Hepatocyte (in vitro differentiated cells): ENCODE measurements at places on chromosomes 7 and 10. TPM values are rescaled to one million over a fixed set of nuclear protein-coding genes. Genes with fewer than 3 reads are reported as not detected.

- DNase-seq = peak; percentile 1
Observed at GRCh38 chr7:716222-716621, 10.3 kb upstream of the DNAAF5 start.

DNA sequence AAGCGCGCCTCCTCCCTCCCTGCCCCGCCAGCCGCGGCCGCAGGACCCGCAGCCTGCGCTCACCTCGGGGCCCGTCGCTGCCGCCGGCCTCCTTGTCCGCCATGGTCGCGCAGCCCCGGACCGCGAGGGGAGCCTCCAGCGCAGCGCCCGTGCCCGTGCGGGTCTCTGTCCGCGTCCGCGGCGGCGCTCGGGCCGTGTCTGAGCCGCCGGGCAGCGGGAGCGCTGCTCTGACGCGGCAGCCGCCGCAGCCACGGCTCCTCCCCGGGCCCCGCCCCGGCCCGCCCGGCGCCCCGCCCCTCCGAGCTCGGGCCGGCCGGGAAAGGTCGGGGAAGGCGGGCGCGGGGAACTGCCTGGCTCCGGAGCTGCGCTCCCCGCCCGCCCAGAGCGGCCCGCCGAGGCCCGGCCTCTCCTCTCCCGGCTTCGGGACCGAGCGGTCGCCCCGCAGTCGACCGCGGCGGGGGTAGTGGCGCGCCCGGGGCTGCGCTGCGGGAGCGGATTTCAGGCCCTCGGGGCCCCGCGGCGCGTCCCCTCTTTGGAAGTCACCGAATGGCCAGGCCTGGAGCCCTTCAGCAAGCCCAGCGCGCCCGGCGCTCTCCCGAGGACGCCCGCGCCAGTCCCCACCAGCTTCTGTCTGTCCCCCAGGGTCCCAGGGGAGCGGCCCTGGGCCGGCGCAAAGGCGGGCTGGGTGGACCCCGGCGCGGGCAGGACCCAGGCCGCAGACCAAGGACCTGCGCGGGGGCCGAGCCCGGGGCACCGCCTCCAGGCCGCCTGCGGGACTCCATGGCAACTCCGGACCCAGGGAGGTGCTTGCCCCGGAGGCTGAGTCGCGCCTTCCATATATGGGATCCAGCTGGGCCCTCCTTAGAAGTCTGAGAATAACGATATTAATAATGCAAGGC is at the start of gene HSPA12A:
Gene HSPA12A, minus strand, starts transcription at position 200 of the 899 bp plus-strand sequence. Its CDS starts 97 bp downstream, at position 103.
- peak; percentile 92 for DNase-seq

DNA sequence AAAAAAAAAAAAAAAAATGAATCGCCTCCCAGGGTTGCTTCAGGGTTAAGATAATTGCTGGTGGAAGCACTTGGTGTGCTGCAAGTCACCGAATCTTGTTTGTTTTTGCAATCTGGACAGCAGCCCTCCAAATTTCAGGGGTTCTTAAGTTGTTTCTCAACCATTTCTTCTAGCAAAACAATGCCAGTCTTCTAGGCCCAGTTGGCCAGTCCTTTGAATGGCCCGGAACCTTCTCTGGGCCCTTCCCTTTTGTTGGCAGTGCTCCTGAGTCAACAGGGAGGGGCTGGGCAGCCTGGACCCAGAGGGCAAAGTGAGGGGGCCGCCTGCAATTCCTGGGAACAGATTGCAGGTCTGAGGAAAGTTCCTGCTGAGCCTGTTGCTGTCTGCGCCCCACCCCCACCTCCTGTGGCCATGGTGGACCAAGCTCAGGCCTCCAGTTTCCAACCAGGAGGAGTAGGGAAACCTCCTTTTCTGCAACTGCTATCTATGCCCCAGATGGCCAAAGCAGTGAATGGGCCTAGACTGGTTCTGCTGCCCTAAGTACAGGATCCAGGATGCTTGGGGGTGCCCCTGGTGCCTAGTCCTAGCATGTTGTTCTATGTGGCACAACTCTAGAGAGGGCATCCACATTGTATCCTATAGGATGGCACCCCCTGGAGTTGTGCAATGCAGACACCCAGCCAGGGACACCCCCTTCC is 31.4 kb upstream of the PDCD4 start:
- peak; percentile 67 for DNase-seq

The BTBD16 gene
- 0.24 and 0.74 TPM in 2 replicates for polyA plus RNA-seq

The HECW1 gene
- 1.5 and 4.0 TPM in 2 replicates for polyA plus RNA-seq
